GM03348 (cell line): ENCODE measurements at places on chromosomes 12 and 14.

DNA sequence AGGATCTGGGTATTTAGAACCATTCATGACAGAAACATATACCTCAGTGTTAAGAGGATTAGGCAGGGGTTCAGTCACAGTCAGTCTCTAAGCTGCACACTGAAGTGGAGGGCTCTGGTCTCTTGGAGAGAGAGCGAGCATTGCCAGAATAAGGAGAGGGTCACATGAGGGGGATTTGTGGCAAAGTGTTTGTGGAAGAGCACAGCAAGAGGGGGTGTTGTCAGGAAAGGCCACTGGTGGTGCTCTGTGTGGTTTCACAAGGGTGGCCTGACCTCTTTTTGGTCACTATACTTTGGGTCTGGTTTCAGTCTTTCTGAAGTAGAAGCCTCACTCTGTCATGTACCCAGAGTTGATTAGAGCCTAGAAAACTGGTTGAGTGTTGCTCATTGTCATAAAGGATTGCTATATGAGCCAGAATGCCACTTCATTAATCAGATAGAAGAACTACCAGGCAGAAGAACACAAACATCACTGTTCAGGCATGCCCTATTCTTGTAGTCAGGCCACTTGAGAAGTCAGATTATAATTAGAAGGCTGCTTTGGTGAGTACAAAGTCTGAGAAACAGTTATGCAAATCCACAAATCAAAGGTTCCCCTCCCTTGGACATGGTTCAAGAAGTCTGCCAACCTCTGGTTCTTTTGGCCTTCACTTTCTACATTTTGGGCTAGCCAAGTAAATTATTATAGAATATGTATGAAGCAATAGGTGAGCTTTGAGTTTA, 8.4 kb downstream of the TMEM19 start:
- DNase-seq, result no peak

- no peak for DNase-seq
These were observed 671.3 kb upstream of the TBX3 start for GRCh38 chr12:115355301-115355700.

DNA sequence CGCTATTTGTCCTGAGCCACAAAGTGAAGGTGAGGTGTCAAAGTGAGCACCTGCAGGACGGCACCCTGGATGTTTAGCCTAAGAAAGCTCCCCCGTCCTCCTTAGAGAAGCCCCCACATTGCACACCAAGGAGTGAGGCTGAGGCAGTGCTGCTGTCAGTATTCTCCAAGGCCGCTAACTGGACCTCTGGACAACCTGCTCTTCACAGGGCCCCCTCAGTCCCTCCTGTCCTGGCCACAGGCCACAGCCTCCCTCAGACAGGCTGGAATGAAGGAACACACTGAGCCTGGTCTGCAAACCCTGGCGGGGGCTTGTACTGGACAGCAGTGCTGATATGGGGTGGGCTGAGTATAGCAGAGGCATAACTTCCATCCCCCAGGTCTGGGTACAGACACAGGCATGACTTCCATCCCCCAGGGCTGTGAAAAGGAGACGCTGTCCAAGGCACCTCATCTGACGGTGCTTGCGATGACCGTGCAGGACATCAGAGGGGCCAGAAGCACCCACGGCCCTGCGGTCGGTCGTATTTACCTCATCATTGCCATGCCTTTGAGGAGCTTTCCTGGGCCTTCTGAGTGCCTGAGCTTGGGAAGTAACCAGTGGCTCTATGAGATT, 82.4 kb upstream of the DIO3 start:
- DNase-seq, result no peak

GRCh38 chr14:62470935-62471334, 574.3 kb downstream of the KCNH5 start:
- DNase-seq, result no peak

GRCh38 chr14:94840467-94840866, 70.6 kb upstream of the GSC start:
- DNase-seq, result no peak

DNA sequence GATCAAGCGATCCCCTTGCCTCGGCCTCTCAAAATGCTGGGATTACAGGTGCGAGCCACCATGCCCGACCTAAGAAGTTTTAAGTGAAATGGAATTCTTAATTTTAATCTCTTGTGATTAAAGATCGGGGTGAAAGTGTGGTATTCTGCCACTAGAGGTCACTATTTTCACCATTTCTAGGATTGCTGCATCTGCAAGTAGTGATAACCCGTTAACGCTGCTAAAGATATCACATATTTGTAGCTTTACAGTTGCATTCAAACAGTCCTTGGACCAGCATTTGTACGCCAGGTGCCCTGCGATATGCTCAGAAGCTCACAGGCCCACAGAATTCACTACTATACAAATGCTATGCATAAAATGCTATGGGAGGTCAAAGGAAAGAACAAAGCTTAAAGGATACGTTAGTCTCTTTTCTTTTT, 19.3 kb downstream of the CCDC62 start:
- DNase-seq, result peak; percentile 77

DNA sequence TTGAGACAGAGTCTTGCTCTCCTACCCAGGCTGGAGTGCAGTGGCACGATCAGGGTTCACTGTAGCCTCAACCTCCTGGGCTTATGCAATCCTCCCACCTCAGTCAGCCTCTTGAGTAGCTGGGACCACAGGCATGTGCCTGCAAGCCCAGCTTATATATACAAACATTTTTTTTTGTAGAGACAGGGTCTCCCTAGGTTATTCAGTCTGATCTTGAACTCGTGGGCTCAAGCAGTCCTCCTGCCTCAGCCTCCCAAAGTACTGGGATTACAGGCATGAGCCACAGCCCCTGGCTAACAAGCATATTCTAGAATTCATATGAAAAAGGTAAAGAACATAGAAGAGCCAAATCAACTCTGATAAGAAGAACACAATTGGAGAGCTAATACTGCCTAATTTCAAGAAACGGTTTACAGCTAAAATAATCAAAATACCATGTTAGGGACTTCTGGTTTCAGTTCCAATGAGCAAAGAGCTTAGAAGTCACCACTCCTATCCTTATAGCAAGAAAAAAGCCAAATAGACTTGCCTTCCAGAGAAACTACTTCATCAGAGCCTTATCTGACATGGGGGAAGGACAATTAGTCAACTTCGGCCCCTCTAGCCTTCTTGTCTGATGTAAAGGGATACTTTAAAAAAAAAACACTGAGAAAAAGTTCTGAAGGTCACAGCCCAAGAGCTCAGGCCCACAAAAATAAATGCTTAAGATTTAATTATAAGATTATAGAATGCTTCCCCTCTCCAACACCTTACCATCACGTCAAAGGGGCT, 37.6 kb downstream of the TMEM116 start:
- no peak for DNase-seq

GRCh38 chr14:90893510-90893909, 77.3 kb upstream of the TTC7B start:
- no peak for DNase-seq

DNA sequence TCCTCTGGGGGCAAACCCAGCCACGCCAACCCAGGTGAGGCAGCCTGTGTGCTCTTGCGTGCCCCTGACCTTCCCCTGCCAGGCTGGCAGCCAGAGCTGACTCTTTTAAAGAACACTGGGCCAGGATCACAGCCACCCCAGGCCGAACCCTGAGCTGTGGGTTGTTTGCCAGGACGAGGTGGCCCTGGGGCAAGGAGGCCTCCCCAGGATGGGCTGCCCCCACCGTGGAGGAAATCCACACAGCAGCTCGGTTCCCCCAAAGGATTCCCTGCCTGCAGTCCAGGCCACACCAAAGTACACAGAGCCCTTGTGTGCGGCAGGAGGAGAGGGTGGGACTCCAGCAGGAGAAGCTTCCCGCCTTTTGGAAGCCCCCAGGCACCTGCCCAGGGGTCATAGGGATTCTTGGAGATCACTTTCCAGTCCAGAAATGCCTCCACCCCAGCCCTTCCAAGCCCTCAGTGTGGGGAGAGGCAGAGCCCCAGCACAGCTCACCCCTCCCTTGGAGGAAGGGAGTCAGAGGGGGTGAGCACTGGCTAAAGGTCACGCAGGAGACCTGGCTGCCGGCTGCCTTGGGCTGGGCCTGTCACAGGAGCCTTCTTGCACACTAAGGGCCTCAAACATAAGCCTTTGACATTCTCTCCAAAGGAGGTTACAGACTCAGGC, 115.6 kb downstream of the CALM1 start:
- DNase-seq, result no peak

GRCh38 chr14:89801136-89801535, 153.4 kb downstream of the EFCAB11 start:
- no peak for DNase-seq

- DNase-seq, result peak; percentile 61
These were observed 20.1 kb downstream of the APOBEC1 start for GRCh38 chr12:7645395-7646177.

DNA sequence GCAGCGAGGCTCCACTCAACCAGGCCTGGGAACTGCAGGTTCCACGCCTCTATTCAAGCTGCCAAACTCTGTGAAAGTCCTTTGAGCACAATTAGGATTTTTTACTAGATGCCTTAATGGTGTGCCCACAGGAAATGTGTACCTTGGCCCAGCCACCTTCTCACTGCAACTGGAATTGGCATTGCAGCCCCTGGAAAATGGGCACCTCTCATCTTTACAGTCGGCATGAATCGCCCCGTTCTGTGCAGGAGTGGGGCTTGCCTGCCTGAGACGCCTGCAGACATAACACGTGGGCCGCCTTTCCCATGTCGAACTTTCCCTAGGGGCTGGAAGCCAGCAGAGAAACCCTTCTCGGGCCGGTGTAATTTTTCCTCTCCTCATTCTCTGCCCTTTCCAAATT, 42.0 kb upstream of the ELK3 start:
- no peak for DNase-seq
